ENCODE measurements at places on chromosomes 6 and 20.
A peak's percentile ranks its signal among the peaks of the same experiment; 100 is the strongest.

DNA sequence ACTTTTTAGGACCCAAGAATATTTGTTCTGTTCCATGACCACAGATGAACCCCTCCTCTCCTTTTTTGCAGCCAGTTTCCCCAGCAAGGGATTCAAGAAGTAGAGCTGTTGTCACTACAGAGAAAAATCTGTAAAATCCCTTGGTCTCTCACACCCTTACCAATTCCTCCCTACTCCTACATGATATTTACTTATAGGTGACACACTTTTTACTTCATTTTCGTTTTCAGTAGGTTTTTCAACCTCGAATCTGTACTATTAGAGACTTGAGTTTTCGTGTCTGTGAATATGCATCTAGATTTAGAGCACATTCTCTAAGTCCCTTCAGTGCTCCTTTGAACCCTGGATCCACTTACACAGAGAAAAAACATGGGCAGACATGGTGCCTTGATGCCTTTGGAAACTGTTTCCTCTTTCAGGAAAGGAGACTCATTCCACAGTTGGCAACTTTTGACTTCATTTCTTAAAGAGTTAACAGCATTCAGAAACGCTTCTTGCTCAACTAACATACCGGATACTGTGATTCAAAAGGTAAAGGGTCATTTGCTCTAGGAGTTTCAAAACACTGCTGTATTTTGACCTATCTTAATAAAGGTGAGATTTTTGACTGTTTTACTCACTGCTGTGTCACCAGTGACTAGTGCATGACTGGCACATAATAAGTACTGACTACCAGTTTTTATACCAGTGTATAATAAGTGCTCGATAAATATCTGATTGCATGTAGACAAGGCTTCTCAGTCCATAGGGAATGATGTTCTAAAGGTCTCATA lies 50.6 kb downstream of the LAMA4 start:
- DNase-seq = peak; percentile 44

DNA sequence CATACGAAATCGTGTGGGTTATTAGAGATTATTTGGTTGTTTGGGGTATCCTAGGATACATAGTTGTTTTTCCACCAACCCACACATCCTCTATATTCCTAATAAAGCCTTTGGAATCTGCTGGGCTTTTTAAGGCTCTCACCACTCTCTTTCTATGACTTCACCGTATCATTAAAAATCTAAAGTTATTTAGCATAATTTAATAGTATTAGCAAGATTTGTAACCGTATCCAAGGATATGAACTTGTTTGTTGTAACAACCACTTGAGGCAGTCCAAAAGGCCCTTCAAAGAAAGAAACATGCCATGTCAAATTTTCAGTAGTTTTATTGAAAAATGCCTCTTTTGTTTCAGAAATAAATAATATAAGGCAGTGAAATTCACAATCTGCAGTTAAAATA lies 121.8 kb downstream of the COL12A1 start:
- no peak for DNase-seq

DNA sequence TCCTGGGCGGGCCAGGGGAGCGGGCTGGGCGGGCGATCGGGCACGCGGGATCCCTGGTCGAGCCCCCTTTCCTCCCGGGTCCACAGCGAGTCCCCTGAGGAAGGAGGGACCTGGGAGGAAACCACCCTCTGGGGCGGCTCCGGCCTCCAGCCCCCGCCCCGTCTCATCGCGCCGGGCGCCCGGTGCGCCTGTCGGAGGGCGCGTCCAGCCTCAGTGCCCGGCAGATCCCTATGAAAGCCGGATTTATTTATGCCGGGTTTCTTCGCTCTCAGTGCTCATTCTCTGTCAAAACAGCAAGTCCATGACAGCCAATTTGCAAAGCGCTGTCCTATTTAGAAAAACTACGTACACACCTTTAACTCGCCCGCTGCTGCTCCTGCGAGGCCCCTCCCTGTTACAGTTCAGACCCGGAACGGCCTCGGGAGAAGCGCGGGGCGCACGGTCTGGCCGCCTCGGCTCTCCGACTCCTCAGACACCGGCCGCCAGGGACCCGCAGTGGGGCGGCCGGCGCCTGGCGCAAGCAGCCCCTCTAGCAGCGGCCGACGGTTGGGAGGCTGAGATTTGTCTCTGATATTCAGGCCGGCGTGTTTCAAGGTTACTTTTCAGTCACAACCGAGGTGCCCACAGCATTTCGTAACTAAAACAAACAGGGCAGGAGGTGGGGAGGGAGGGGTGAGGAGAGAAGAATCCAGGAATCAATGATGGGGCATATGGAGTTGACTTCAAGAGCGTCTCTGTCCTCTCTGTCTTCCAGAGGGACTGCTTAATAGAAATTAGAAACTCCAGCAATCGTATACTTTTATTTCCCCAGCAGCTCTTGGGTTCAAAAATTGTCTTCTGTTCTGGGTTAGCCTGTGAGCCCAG lies 782 bp upstream of the FOXA2 start:
- no peak for DNase-seq

GRCh38 chr20:10231290-10231689 lies 12.7 kb downstream of the SNAP25 start:
- DNase-seq = no peak

DNA sequence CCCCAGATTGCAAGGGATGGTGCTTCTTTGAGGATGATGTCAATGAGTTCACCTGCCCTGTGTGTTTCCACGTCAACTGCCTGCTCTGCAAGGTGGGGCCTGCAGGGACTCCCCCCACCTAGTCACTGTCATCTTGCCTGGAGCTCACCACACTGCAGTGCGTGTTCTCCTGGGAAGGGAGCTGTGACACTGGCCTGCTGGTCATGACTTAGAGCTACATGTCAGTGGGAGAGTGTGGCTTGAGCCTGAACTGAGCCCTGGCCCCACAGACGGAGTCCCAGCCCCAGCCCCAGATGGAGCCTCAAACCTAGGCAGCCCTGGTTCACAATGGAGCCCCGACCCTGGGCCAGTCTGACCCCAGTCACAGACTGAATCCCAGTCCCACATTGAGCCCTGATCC lies 19.3 kb downstream of the RBCK1 start:
- no peak for DNase-seq

DNA sequence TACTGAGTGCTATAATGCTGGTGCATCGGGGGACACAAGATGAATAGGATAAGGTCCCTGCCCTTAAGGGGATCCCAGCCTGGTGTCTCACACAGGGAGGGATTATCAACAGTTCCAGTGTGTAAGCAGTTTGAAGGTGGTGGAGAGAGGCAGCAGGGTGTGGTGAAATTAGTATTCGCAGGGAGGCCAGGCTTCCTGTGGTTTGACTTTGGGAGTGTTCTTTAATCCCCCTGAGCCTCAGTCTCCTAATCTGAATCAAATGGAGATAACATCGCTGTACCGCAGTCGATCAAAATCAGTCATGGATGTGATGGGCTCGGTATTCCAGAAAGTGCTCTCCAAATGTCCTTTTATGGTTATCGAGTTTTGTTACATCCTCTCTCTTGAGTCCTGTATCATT lies 288.1 kb upstream of the SUPT3H start:
- no peak for DNase-seq

- DNase-seq = no peak
Observed at GRCh38 chr20:57442158-57442887, 51.1 kb downstream of the RBM38 start.

- no peak for DNase-seq
Observed at GRCh38 chr6:156791320-156791850, 14.2 kb downstream of the ARID1B start.

- peak; percentile 81 for DNase-seq
Observed at GRCh38 chr20:11182720-11183119, 508.9 kb upstream of the JAG1 start.

DNA sequence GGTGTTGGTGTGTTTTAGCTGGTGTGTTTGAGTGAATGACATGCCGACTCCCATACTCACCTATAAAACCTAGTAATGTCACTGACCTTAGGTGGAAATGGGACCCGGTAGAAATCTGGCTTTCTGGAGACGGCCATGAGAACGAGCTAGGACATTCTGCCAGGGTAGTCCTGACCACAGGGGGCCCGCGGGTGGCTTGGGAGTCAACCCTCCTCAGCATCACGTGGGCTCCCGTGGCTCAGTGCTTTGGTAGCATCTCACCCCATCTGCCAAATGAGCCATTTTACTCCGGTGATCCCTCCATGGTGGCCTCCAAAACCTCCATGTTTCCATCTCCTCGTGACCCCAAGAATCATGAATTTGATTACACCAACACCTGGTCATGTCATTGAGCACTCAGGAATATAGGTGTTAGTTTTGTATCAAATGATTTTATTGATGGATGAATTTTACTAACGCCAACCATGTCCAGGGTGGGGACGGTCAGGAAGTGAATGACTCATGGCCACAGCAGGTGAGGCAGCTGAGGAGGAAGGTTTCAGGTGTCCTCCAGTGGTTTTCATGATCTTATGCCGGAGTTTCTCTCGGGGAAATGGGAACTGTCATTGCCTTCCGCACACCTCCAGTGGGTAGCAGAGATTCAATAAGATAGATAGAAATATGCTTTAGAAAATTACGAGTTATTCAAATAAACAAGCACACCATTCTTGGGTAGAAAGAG lies 195.0 kb downstream of the SYNDIG1 start:
- DNase-seq = no peak

GRCh38 chr6:61901748-61902147 lies 384.3 kb downstream of the KHDRBS2 start:
- DNase-seq = no peak

GRCh38 chr6:36597775-36598174 lies 3.6 kb downstream of the SRSF3 start:
- DNase-seq = no peak

Measured in trophoblast cell (in vitro differentiated cells and primary cell).